ENCODE measurements at places on chromosomes 16 and 17.

GRCh38 chr17:77294761-77295160, 154.0 kb downstream of the SEC14L1 start:
- DNase-seq = no peak

GRCh38 chr16:22663389-22664064, 150.4 kb upstream of the HS3ST2 start:
- DNase-seq = no peak

GRCh38 chr16:85348911-85349334, 236.7 kb upstream of the CIBAR2 start:
- no peak for DNase-seq

DNA sequence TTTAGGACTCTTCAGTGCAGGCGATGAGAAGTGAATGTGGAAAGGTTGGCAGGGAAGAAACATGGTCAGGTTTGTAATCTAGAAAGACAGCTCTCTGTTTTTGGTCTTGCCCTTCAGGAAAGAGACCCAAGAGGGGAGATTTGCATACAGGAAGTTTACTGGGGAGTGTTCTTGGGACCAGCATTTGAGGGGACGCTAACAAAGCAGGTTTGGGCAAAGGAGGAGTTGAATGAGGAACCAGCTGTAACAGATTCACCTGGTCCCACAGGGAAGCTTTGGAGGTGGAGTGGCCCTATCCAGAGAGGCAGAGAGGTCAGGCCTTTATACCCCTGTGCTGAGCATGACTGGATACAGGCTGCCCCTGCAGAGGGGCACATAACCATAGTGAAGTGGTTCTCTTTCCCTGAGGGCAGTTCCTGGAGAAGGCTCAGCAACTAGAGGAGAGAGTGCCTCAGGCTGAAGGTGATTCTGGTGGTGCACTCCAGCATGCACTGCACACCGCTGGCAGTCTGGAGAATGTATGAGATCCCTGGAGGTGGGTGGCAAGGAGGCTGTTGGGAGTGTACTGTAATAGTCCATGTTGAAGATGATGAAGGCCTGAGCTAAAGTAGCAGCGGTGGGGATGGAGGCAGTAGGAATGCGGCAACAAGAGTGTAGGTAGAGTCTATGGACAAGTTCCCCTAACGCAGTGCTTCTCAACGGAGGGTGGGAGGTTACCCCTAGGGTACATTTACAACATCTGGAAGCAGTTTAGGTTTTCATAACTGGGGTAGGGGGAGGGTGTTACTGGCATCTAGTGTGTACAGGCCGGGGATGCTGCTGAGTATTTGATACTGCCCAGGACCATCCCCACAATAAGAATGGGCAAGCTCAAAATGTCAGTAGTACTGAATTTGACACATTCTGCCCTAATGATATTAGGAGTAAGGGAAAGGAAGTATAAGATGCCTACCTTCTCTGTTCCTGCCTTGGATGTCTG, 37.2 kb downstream of the MAP2K6 start:
- DNase-seq = no peak

DNA sequence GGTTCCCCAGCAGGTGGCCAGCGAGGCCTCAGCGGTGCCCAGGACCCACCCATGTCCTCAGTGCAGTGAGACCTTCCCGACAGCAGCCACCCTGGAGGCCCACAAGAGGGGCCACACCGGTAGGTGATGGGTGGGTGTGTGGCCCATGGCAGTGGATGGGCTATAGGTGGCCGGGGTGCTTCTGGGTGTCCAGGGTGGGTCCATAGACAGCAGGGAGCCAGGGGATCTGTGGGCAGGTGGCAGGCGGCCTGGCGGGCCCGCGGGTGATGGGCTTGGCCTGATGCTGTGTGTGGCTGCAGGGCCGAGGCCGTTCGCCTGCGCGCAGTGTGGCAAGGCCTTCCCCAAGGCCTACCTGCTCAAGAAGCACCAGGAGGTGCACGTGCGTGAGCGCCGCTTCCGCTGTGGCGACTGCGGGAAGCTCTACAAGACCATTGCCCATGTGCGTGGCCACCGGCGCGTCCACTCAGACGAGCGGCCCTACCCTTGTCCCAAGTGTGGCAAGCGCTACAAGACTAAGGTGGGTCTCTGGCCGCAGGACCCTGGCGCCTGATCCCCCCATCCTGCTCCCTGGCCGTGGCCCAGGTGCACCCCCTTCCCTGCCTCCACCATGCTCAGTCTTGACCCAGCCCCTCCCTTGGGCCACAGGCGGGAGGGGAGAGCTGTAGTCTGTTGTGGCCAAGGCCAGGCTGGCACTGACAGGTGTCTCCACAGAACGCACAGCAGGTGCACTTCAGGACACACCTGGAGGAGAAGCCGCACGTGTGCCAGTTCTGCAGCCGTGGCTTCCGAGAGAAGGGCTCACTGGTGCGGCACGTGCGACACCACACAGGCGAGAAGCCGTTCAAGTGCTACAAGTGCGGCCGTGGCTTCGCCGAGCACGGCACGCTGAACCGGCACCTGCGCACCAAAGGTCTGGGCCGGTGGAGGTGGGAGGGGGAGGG, 2.1 kb upstream of the DNASE1L2 start:
- no peak for DNase-seq

DNA sequence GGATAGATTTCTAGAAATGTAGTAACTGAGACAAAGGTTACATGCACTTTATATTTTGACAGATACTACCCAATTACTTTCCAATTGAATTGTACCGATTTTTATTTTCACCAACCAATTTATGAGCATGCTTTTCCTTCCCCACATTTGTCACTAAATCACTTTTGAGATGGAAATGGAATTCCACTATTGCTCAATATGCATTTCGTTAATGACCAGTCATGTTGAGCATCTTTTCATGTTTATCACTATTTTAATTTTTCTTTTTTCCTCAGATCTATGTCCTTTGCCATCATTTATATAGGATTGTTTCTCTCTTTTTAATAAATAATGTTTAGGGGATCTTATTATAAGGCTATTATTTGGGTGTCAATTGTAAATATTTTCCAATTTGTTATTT, 102.8 kb upstream of the SMIM36 start:
- DNase-seq = no peak

DNA sequence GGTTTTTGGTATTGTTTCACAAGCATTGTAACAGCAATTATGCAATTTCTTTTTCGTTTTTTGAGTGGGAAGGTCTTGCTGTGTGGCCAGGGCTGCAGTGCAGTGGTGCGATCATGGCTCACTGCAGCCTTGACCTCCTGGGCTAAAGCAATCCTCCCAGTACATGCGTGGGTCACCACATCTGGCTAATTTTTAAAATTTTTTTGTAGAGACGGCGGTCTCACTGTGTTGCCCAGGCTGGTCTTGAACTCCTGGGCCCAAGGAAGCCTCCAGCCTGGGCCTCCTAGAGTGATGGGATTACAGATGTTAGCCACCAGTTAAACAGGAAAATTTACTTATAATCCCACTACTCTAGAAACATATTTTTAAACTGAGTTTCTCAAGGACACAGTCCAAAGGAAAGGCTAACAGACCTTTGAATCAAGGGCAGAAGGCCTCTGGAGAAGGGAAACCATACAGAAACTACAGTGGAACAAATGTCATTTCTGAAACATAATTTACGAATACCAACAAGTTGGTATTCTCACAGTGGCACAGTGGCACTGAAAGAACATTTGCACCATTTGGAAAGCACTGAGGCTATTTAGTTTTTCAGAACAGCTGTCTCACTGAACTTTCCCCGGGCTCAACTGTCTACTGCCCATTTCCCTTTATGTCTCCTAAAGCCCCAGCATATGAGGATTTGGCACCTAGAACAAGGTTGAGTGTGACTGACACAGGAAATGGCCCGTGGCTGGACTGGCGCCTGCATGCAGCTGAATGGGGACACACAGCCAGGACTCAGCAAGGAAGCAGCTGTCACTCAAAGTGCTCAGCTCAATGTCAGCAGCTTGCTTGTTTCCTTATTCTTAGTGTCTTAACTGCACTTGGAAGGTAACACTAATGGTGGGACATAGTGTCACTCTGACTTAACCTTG, 2.8 kb upstream of the PRKAR1A start:
- DNase-seq = no peak

DNA sequence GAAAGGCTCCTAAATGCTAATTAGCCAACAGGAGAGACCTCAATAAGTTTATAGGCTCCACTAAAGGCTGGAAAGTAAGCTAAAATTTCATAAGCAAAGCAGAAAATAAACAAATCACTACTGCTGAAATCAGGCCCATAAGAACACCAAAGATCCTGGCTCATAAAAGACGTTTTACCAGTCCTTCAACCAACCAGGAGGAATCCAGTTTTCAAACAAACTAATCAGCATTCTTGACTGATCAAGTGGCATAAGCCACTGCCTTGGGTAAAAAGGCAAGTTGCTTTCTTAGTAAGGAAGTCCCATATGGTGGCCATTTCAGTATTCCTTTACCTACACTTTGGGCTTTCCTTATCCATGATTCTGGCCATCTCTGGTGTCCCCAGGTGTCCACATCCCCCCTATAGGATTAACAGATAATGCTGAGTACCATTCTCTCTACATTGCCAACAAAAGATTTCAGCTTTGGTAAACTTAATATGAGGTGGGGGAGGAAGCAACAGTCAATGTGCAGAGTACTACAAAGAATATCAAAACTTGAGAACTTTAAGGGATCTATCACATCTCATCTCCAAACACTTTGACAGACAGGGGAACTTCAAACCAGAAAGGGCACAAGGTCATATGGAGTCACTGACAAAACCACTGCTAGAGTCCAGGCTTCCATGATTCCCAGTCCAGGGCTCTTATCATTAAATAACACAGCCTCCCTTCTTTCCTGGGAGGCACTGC, 1.3 kb downstream of the TOM1L2 start:
- no peak for DNase-seq

DNA sequence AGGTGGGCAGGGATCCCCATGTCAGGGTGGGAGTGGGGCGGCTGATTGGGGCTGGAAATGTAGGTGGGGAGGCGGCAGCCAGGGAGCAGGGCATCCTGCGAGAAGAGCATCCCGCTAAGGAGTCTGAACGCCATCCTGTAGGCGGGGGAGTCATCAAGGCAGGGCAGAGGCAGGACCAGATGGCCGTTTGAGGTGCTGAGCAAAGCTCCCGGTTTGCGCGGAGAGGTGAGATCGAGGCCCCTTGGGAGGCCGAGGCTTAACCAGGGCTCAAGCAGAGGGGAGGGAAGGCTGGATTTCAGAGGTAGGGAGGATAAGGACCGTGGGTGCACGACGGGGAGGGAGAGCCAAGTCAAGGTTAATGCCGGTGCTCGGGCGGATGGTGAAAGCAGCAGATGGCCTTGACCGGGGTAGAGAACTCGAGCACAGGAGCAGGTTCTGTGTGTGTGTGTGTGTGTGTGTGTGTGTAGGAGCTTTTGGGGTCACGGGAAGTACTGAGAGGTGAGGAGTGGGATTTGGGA, 472 bp upstream of the NME2 start:
- no peak for DNase-seq

DNA sequence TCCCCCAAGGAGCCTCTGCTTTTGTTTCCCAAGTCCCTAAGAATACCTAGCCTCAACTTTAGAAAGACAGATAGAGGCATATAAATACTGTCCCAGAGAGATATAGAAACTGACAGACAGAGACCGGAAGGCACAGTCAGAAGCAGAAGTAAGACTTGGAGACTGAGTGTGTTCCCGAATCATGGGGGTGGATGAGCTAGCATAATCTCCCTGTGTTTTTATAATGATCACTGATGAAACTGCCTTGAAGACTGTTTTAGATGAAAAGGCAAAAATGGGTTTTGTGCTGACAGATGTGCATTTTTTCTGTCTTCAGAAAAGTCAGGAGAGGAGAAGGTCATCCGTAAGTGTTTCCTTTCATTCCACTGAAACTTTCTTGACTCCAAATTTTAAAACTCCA, 8.3 kb upstream of the PSMD3 start:
- DNase-seq = no peak

DNA sequence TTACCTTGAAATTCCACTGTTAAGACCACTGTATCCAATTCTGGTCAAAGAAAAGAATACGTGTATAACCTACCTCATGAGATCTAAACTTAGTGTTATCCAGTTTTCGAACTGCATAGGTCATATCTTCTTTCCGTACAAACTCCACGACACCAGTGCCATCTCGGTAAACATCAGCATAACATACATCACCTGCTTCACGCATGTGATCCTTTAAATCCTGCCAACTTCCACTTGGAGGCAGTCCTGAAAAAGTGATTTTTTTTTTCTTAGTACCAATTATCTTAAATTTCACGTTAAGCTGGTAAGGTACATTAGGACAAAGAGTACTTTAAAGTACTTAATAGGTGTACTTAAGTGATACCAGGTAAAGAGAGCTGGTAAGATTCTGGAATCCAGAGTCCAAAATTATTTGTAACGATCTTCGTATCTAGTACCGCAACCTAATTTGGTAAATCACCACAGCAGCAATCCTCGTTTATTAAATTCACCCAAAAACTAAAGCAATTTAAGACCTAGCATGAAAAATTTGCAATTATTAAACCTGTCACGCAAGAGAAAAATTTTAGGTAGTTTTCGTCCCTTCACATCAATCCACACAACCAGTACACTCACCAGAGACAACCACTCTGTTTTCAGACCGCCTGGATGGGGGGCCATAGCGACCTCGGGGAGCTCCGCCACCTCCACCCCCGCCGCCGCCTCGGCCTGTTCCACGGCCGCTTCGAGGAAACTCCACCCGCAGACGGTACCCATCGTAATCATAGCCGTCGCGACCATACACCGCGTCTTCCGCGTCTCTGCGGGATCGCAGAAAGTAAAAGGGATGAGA, 1.1 kb downstream of the SRSF1 start:
- no peak for DNase-seq

- DNase-seq = no peak
These were observed 4.6 kb downstream of the SLC5A10 start for GRCh38 chr17:18956581-18956980.

DNA sequence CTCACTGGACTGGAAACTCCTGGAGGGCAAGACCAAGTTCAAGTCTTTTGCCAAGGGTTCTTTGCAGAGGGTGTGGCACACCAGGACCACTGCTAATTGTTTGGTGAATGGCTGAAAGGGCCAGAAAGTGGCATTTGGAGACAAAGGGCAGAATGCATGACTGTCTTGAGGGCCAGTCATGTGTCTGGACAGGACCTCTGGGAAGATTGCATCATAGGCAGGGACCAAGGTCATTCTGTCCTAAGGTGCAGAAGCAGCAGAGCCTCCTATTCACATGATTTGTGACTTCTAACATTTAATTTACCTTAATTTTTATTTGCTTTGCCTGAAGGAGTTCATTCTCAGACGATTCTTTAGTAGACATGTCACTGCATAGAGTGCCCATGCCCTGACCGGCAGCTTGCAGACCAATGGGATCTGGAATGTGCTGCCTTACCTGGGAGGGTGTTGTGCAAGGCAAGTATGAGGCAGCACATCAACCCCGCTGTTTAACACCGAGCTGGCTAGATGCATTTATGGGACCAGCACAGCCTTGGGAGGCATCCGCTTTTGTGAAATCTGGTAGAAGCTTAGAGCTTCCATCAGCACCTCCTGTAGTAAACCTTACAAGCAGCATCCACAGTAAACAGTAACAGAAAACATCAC, 62.3 kb upstream of the MAF start:
- no peak for DNase-seq

GRCh38 chr17:63494300-63494928, 17.6 kb downstream of the ACE start:
- DNase-seq = no peak

DNA sequence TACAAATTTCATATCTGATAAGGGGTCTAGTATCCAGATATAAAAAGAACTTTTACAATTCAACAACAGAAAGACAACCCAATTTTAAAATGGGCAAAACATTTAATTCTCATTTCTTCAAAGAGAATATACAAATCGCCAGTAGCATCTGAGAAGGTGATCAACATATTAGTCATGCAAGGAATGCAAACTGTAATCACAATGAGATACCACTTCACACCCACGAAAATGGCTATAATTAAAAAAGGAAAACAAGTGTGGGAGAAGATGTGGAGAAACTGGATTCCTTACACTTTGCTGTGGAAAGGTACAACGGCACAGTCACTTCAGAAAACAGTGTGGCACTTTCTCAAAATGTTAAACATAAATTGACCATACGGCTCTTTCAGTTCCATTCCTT, 168.2 kb downstream of the VPS53 start:
- no peak for DNase-seq

Data from T-cell (primary cell).